ENCODE measurements at places on chromosomes 16 and 17. TPM values are rescaled to one million over a fixed set of nuclear protein-coding genes. Genes with fewer than 3 reads are reported as not detected.
A peak's percentile ranks its signal among the peaks of the same experiment; 100 is the strongest.

The NAA38 gene
- 66.2 TPM for total RNA-seq

DNA sequence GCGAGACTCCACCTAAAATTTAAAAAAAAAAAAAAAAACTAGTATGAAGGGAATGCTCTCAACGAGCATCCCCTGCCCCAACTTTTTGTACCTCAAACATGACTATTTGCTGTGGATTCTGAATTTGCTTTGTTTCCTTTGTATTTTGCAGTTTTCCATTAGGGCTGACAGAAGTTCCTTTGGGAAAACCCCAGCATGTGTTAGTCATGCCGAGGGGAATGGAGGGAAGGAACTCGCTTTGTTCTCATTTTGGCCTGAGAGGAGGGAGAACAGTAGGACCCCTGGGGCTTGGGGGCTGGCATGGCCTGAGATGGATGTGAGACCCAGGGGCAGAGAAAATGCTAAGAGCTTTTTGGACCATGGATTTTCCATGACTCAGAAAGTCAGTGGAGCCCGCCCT is 20.5 kb downstream of the KRT9 start:
- peaks cover 9% of the 10 kb centered on the region for H3K27me3 ChIP-seq
- DNase-seq, result no peak
- H3K4me3 ChIP-seq, result no peak overlapping the region

The HS3ST3B1 gene
- 76.9 TPM for total RNA-seq

GRCh38 chr17:75614006-75614405 is 19.2 kb upstream of the SMIM5 start:
- H3K27ac ChIP-seq, result no peak overlapping the region
- no peak for DNase-seq
- H3K27me3 ChIP-seq, result no peaks in the 10 kb centered on the region
- peaks cover 3% of the 10 kb centered on the region for H3K4me1 ChIP-seq

- DNase-seq, result no peak
- peaks cover 35% of the 10 kb centered on the region for H3K36me3 ChIP-seq
- no peaks in the 10 kb centered on the region for H3K4me1 ChIP-seq
- H3K27ac ChIP-seq, result no peak overlapping the region
- H3K27me3 ChIP-seq, result no peaks in the 10 kb centered on the region
These were observed 35.0 kb downstream of the DBNDD1 start for GRCh38 chr16:89984216-89984615.

DNA sequence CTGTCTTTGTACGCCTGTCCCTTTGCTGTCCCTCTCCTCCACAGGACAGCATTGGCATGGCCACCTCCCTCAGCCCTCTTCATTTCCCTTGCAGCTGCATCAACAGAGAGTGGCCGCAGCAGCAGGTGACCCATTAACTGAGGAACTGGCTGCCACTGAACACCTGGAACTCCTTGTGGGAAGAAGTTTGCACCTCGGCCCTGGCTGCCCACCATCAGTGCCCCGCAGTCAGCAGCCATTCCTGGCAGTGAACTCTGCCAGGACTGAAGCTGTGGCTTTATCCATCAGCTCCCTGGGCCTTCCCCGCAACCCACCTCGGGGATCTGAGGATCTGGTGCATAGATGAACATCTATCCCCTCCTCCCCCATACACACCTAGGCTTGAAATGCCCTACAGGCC is 13.1 kb upstream of the RNF135 start:
- DNase-seq, result no peak
- peaks cover 21% of the 10 kb centered on the region for H3K4me1 ChIP-seq
- no peaks in the 10 kb centered on the region for H3K27me3 ChIP-seq

- DNase-seq, result no peak
- H3K27ac ChIP-seq, result no peak overlapping the region
- no peak overlapping the region for H3K4me3 ChIP-seq
- no peaks in the 10 kb centered on the region for H3K36me3 ChIP-seq
- H3K4me1 ChIP-seq, result no peaks in the 10 kb centered on the region
- H3K27me3 ChIP-seq, result peaks cover 17% of the 10 kb centered on the region
These were observed 14.0 kb downstream of the SCNN1G start for GRCh38 chr16:23196539-23196938.

GRCh38 chr17:58516644-58517377 is 2.4 kb upstream of the MTMR4 start:
- no peaks in the 10 kb centered on the region for H3K27me3 ChIP-seq
- H3K4me3 ChIP-seq, result peak overlapping the region; percentile 97
- H3K36me3 ChIP-seq, result peaks cover 3% of the 10 kb centered on the region

GRCh38 chr16:88466175-88466862 is 13.2 kb downstream of the ZFPM1 start:
- H3K27me3 ChIP-seq, result no peaks in the 10 kb centered on the region
- no peak for DNase-seq
- H3K4me1 ChIP-seq, result peaks cover 9% of the 10 kb centered on the region
- no peak overlapping the region for H3K27ac ChIP-seq

GRCh38 chr16:58923094-58923493 is 189.0 kb upstream of the GOT2 start:
- no peaks in the 10 kb centered on the region for H3K36me3 ChIP-seq
- peaks cover 10% of the 10 kb centered on the region for H3K27me3 ChIP-seq
- no peak for DNase-seq
- no peak overlapping the region for H3K4me3 ChIP-seq
- H3K4me1 ChIP-seq, result no peaks in the 10 kb centered on the region

- no peak overlapping the region for H3K4me3 ChIP-seq
- H3K27ac ChIP-seq, result peak overlapping the region; percentile 82
- H3K27me3 ChIP-seq, result no peaks in the 10 kb centered on the region
- peaks cover 46% of the 10 kb centered on the region for H3K4me1 ChIP-seq
These were observed 3.8 kb downstream of the ARHGDIA start for GRCh38 chr17:81867170-81867990.

DNA sequence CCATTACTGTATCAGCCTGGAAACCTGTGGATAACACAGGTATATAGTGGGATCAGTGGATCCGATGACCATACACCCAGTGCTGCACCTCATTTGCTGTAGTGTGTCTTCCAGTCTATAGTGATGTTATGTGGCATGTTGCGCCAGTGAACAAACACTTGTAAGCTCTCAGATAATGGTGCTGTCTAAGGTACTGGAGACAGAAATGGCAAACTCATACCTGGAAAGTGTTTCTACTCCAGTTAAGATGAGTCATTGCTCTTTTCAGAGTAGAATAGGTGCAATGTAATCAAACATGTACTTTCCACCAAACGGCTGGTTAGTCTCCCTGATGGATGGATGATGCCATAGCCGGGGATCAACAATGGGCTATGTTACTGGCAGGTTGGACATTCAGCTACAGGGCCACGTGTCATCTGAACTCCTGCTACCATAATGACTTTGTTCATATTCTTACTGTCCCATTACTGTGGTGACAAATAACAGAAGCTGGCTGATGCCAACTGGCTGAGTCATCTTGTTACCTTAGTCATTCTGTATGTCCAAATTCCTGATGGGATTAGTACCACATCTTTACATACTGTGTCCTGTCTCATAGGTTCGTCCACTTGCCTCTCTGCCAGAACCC is 6.3 kb downstream of the CCL11 start:
- H3K27ac ChIP-seq, result no peak overlapping the region
- peaks cover 20% of the 10 kb centered on the region for H3K4me1 ChIP-seq
- no peaks in the 10 kb centered on the region for H3K36me3 ChIP-seq
- DNase-seq, result peak; percentile 44
- H3K27me3 ChIP-seq, result no peaks in the 10 kb centered on the region

GRCh38 chr16:21167929-21168602 is 9.6 kb downstream of the LDAF1 start:
- H3K4me3 ChIP-seq, result no peak overlapping the region
- no peaks in the 10 kb centered on the region for H3K27me3 ChIP-seq
- H3K36me3 ChIP-seq, result peaks cover 25% of the 10 kb centered on the region
- peaks cover 4% of the 10 kb centered on the region for H3K4me1 ChIP-seq

DNA sequence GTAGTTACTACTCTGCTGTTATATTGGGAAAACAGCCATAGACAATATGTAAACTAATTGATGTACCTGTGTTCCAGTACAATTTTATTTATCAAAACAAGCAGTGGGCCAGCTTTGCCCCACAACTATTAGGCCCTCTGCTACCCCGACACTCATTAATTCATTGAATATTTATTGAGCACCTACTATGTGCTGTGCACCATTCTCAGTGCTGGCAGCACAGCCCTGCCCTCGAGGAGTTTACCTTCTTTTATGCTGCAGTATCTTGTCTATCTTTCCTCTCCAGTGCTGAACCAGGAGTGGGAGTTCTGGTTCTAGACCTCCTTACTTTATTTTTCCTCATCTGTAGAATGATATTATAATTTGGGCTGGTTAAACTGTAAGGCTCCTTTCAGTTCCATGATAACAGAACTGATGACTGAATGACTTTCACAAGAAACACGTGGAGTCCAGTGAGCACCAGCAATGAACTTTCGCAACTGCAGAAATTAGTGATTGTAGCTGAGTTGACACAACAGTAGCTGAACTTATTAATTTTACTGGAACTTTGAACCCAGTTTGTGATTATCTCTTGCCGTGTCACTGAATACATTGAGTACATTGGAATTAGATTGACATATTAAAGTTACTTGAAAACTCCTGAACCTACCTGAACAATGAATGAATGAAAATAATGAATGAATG is 2.4 kb downstream of the GOSR2 start:
- H3K4me3 ChIP-seq, result peak overlapping the region; percentile 18
- peaks cover 46% of the 10 kb centered on the region for H3K4me1 ChIP-seq
- no peaks in the 10 kb centered on the region for H3K27me3 ChIP-seq

GRCh38 chr17:74779948-74780400 is 3.8 kb upstream of the NAT9 start:
- H3K27me3 ChIP-seq, result no peaks in the 10 kb centered on the region
- no peak overlapping the region for H3K4me3 ChIP-seq
- no peak for DNase-seq
- H3K4me1 ChIP-seq, result peaks cover 23% of the 10 kb centered on the region
- no peak overlapping the region for H3K27ac ChIP-seq

- no peak overlapping the region for H3K27ac ChIP-seq
- no peak overlapping the region for H3K4me3 ChIP-seq
- no peaks in the 10 kb centered on the region for H3K27me3 ChIP-seq
- H3K36me3 ChIP-seq, result no peaks in the 10 kb centered on the region
- H3K4me1 ChIP-seq, result no peaks in the 10 kb centered on the region
These were observed 57.2 kb upstream of the ALOX12 start for GRCh38 chr17:6938637-6939036.

DNA sequence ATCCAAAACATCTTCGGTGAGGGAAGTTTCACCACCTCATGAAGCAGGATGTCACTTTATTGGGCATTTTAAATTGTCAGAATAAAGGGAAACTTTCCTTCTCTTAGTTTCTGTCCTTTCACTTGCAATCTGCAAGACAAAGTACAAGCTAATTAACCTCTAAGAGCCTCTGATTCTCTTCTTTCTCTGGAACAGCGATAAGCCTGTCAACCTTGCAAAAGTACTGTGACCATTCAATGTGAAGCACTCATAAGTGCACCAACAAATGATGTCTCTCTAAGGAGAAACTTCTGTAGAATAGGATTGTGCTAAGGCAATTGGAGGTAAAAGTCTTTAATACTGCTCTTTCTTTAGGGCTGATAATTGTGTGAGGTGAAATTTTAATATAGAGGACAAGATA is 1622.3 kb downstream of the CDH8 start:
- H3K4me3 ChIP-seq, result no peak overlapping the region
- H3K27me3 ChIP-seq, result no peaks in the 10 kb centered on the region
- no peak for DNase-seq
- H3K27ac ChIP-seq, result no peak overlapping the region

GRCh38 chr17:57895382-57896060 is 45.7 kb upstream of the MRPS23 start:
- H3K27ac ChIP-seq, result no peak overlapping the region
- DNase-seq, result no peak
- H3K36me3 ChIP-seq, result no peaks in the 10 kb centered on the region
- peaks cover 66% of the 10 kb centered on the region for H3K4me1 ChIP-seq

The ARHGAP44 gene
- 4.9 TPM for total RNA-seq

The TCAP gene
- total RNA-seq, result 1.3 TPM

The CA7 gene
- total RNA-seq, result not detected

DNA sequence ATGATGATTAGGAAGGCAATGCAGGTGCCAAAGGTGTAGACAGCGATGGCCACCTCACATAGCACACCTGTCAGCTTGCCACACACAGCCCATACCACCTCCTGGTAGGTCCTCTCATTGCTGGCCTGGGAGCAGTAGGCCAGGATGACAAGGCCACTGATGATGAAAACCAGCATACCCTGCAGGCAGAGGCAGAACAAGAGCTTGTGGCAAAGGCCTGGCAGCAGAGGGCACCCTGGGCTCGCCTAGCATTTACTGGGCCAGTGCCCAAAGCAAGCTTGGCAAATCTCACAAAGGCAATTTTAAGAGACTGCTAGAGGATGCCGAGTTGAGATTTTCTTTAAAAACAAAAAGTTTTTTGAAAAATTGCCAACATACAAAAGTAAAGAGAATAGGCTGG is 5.9 kb downstream of the SLC38A7 start:
- H3K27ac ChIP-seq, result no peak overlapping the region
- H3K4me1 ChIP-seq, result peaks cover 10% of the 10 kb centered on the region
- no peaks in the 10 kb centered on the region for H3K27me3 ChIP-seq
- peaks cover 34% of the 10 kb centered on the region for H3K36me3 ChIP-seq
- no peak overlapping the region for H3K4me3 ChIP-seq
- DNase-seq, result no peak

The IL21R gene
- 0.34 TPM for total RNA-seq

DNA sequence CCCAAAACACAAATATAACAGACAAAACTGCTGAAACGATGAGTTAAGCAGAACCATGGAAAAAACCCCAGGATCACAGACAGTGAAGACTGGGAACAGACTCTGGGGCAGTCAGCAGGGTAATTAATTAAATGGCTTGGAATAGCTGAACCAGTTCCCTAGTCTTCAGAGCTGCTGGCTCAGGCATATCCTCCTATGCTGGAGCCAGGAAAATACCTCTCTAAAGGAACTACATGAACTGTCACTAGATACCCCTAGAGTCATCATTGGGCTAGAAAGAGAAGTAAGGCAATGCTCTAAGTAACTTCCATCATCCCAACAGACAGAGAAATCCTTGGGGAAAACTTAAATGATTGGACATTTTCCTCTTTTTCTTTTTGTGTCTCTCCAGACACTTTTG is 113.0 kb downstream of the STXBP4 start:
- H3K4me3 ChIP-seq, result no peak overlapping the region
- peaks cover 11% of the 10 kb centered on the region for H3K36me3 ChIP-seq
- H3K27ac ChIP-seq, result no peak overlapping the region

DNA sequence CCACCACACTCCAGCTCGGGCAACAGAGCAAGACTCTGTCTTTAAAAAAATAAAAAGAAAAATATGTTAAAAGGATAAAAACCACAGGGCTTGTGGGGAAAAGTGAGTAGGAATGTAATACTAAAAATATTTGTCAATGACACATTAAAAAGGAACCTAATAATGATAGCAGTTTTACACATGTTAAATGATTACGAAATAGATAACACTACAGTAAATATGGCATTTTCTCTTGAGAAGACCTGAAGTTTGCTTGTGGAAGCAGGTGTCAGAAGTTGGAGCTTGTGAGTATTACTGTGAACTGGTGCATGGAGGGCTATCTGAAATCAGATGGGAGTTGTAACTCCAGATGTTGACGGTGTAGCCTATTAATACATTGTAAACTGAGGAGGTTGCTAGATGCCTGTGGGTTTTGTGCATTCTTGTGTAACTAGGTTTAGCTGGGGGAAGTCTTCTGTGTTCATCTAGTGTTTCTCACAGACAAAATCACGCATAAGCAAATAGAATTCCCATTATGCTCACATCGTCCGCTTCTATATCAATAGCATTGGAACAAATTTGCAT is 44.2 kb upstream of the CLEC18A start:
- H3K4me1 ChIP-seq, result peaks cover 16% of the 10 kb centered on the region
- no peaks in the 10 kb centered on the region for H3K27me3 ChIP-seq
- H3K4me3 ChIP-seq, result no peak overlapping the region
- DNase-seq, result no peak
- H3K27ac ChIP-seq, result peak overlapping the region; percentile 4

The ACSM3 gene
- 1.7 TPM for total RNA-seq

GRCh38 chr16:31134091-31134571 is 1.4 kb downstream of the PRSS8 start:
- no peaks in the 10 kb centered on the region for H3K27me3 ChIP-seq
- no peak for DNase-seq
- no peak overlapping the region for H3K27ac ChIP-seq
- no peak overlapping the region for H3K4me3 ChIP-seq
